Activated effector memory CD4-positive, alpha-beta T cell treated with Interleukin-2 at 50 U/mL for 16 hours (primary cell): ENCODE measurements at places on chromosomes 16 and 17.

DNA sequence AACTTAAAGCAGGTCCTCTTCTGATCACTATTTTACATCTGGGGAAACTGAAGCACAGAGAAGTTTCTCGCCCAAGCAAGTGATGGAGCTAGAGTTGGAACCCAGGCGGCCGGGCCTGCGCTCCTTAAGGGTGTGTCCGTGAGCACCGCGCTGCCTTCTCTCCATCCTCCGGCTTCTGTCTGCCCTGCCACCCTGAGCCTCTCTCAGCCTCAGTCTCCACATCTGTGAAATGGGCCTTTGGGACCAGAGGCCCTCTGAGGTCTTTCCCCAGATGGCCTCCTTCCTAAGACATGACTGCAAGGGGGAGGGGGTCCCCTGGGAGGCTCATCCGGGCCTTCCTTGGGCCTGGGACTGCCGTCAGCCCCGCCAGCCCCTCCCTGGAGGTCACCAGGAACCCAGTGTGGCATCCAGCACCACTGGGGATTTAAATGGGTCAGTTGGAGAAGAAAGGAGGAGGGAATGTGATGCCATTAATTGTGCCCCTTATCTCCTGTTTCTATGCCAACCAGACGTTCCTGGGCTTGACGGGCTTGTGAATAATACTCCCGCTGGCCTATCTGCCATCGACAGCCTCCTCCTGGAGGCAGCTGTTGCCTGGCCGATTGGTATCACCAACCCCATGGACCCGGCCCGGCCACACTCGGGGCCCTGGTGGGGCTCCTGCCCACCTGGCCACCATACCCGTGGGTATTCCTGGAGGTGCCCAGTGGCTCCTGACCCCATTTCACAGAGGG lies 5.1 kb downstream of the ZFPM1 start:
- no peak for DNase-seq

- no peak for DNase-seq
Observed at GRCh38 chr16:3904875-3905274, 24.4 kb upstream of the CREBBP start.

DNA sequence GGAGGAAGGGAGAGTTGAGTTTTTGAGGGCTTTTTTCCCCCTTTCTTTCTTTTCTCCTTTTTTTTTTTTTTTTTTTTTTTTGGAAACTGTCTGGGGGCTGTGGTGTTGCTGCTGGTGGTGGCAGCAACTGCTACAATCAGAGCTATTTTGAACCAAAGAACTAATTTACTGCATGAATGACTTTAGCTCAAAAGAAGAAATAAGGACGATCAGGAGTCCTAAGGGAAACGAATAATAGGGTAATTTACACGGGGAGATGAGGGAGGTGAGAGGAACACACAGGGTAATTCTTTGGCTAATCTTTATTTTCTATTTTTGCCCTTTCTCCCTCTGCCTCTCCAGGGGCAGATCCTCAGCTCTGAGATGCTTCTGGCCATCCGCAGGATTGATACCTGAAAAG lies 119.8 kb downstream of the TMEM132E start:
- DNase-seq = no peak

- no peak for DNase-seq
Observed at GRCh38 chr17:43129671-43130010, 4.5 kb upstream of the BRCA1 start.

GRCh38 chr17:44283344-44284023 lies 15.5 kb upstream of the SLC4A1 start:
- no peak for DNase-seq

GRCh38 chr17:20206068-20206467 lies 196.9 kb downstream of the SPECC1 start:
- no peak for DNase-seq

DNA sequence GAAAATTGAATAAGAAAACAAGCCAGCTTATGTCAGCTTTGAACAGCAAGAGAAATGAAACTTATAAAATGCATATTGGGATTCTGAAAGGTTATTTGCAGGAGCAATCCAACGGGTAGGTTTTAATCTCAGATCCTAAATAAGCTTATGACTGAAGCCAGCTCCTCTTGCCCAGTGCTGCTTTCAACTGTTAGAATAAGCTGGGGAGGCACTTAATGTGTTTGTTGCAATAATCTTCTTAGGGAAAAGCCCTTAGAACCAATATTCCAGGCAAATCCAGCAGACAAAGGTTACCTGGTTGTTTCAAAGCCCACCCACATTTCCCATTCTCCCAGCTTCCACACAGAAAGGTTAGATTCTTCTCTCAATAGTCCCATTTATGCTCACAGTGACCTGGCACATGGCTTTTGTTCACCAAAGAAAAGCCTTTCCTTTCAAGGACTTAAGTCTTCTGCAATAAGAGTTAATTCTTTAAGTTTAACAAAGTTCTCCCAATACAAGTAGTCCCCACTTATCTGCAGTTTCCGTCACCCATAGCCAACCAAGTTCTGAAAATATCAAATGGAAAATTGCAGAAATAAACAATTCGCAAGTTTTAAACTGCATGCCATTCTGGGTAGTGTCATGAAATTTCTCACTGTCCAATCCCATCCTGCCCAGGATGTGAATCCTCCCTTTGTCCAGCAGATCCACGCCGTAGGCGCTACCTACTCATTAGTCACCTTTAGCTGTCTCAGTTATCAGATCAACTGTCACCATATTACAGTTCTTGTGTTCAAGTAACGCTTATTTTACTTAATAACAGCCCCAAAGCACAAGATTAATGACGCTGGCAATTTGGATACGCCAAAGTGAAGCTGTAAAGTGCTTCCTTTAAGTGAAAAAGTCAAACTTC lies 5.9 kb downstream of the TEX2 start:
- no peak for DNase-seq

DNA sequence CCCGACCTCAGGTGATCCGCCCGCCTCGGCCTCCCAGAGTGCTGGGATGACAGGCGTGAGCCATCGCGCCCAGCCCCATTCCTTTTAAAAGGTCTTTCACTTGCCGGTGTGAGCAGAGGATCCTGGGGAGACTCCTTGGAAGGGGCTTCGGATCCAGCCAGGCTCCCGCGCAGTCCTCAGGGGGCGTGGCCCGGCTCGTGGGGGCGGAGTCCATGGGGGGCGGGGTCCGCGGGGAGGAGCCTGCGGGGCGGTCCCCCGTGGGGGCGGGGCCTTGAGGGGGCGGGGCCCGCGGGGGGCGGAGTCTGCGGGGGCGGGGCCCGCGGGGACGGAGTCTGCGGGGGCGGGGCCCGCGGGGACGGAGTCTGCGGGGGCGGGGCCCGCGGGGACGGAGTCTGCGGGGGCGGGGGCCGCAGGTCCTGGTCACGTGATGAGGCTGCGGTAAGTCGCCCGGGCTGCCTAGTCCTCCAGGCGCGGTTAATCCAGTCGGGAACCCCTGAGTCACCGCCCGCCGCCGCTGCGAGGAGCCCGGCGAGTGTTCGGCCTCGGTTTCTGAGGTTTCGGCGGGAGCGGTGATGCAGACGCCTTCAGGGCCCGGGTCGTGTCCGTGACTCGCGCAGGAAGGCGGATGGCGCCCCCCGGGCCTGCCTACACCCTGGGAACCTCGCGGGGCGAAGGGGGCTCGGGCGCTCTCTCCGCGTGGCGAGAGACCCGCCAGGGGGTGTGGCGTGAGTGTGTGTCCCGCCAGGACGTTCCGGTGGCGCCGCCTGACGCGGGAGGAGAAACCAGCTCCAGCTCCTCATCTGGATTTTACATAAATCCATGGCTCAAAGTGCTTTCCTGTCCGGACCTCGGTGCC lies 23.6 kb upstream of the ABR start:
- DNase-seq = peak; percentile 18

DNA sequence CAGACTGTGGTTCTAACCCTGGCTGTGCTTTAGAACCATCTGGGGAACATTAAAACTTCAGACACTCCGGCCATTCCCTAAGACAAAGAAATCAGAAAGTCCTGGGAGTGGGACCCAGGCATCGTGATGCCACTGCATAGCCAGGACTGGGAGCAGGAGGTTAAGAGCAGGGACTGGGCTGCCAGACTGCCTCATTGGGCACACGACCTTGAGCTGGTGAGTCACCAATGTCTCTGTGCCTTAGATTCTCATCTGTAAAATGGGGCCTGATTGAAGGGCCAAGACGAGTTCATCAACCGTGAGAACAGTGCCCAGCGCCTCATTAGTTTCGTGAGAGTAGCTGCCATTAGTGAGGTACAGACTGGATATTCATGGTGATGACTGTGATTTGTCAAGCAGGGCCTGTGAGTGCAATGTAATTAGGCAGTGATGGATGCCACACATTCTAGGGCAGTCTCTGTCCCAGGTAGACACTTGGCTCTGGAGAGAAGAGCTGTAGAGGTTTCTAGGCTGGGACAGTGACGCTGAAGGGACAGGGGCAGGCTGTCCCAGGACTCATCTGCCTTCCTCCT lies 196.8 kb downstream of the NTN1 start:
- DNase-seq = no peak

DNA sequence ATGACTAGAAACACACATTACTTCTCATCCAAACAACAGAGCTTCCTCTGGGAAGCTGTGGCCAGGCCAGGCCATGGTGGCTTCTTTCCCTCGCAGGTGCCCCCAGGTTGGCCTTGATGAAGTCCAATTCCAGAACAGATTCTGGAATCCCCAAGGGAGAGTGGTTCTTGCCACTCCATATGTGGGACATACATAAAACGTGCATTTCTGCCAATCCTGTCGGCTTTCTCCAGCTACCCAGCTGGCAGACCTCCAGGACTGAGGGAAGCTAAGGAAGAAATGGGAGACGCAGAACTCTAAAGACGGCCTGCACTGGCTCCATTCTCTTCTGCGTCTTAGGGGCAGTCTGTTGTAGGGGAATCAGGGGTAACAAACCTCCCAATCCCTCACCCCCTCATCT lies 219.2 kb upstream of the CDH5 start:
- DNase-seq = no peak

DNA sequence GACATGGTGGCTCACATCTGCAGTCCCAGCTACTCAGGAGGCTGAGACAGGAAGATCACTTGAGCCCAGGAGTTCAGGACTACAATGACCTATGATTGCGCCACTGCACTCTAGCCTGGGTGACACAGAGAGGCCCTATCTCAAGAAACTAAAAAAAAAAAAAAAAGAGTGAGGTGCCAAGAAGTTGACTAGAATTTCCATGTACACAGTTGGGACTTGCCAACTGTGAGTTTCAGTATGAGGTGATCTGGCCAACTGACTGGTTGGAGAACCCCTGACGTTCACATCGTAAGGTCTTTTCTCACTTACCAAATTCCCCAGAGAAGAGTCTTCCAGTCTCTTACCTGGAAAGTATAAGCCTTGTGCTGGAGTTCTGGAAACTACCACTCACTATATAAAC lies 3.1 kb upstream of the MED11 start:
- no peak for DNase-seq

DNA sequence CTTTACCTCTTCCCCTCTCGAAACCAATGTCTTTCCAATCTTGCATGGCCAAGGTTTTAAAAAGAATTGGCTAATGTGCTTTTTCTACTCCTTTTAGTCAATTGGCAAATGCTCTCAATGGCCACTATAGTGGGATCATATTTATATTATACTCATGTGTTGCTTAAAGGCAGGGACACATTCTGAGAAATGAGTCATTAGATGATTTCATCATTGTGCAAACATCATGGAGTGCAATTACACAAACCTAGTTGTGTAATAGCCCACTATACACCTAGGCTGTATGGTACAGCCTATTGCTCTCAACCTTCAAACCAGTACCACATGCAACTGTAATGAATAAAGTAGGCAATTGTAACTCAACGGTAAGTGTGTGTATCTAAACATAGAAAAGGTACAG lies 180.9 kb downstream of the HS3ST3A1 start:
- no peak for DNase-seq

GRCh38 chr17:67712375-67712774 lies 5.4 kb upstream of the NOL11 start:
- DNase-seq = no peak

- peak; percentile 89 for DNase-seq
Observed at GRCh38 chr17:18857864-18858566, at the start of gene PRPSAP2. PRPSAP2 (plus strand) TSS chr17:18858131; CDS start chr17:18865834, 7,703 bp downstream.

DNA sequence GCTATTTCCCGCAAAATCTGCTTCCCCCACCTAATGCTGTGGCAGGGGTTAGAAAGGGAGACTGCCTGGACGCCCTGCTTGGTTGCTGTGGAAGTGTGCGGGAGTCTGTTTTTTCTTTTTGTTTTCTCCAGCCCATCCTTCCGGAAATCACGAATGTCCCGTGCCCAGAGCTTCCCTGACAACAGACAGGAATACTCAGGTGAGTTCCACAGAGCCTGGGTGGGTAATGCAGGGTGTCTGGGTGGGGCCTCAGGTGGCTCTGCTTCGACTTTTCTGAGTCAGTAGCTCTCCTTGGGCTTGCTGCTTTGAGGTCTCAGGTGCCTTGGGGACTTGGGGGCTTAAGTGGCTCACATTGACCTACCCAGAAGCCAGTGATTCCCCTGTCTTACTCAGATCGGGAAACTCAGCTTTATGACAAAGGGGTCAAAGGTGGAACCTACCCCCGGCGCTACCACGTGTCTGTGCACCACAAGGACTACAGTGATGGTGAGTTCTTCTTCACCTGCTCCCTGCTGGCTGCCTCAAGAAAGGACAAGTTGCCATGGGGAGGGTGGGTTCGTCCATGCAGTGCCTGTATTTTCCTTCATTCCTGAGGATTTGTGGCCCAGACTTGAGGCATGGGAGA lies 11.4 kb downstream of the LIMD2 start:
- DNase-seq = no peak

DNA sequence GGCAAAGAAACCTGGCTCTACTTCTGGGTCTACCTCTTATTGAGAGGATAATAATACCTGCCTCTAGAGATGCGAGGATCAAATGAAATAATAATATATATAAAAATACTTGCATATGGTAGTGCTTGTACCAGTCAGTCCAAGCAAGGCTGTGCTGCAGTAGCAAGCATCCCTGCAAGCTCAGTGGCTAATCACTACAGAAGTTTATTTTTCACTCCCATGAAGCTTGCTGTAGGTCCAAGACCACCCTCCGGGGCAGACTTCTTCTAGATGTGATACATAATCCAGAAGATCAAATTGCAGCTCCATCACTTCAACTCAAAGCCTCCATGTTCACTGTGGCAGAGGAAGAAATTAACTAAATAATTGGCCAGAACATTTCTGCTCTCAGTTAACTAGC lies 48.9 kb upstream of the NKD1 start:
- no peak for DNase-seq

GRCh38 chr16:65908568-65908967 lies 457.9 kb upstream of the CDH5 start:
- DNase-seq = no peak

GRCh38 chr17:3583456-3583855 lies 25.8 kb downstream of the TRPV1 start:
- DNase-seq = no peak

DNA sequence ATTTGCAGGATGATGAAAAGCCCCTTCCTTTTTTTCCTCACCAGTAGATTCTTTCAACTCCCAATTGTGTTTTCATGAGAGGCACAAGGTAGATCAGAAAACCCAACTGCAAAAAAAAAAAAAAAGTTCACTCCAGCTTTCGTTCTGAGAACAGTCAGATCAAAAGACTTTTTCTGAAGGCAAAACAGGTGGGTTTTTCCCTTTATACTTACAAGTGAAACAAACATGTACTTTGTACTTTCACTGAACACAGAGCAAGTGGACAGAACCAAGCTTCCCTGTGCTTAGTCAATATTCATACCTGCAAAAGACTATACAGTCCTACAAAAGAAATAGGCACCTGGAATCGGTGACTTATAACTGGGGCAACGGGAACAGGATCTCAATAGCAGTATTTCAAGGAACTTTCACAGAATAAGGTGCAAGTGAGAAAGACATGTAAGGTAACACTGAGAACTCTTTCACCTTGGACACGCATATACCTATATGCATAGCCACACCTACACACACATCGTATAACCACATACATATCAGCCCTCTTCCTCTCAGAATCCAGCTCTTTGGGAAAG lies 54.1 kb downstream of the TOX3 start:
- DNase-seq = no peak

- DNase-seq = peak; percentile 63
Observed at GRCh38 chr17:3913531-3914311, 2.5 kb downstream of the P2RX1 start.

- DNase-seq = no peak
Observed at GRCh38 chr17:9725575-9725974, 65.8 kb downstream of the DHRS7C start.
